Heart right ventricle (tissue), 16 donors: ENCODE measurements at places on chromosomes 6 and 20. TPM values are rescaled to one million over a fixed set of nuclear protein-coding genes. Genes with fewer than 3 reads are reported as not detected.

The GSTA3 gene
- not detected for total RNA-seq

- DNase-seq: no peak
These were observed 29.5 kb downstream of the ALDH8A1 start for GRCh38 chr6:134920422-134920821.

The NKX2-4 gene
- total RNA-seq: not detected

GRCh38 chr6:42460883-42461282 is 9.2 kb upstream of the TRERF1 start:
- DNase-seq: no peak
